Activated CD4-positive, alpha-beta memory T cell treated with anti-CD3 and anti-CD28 coated beads, Interleukin-2, amount 10 ng/mL, durations not matched to agents 7 days and 5 days (primary cell): ENCODE measurements at places on chromosomes 1 and 21. TPM values are rescaled to one million over a fixed set of nuclear protein-coding genes. Genes with fewer than 3 reads are reported as not detected.

DNA sequence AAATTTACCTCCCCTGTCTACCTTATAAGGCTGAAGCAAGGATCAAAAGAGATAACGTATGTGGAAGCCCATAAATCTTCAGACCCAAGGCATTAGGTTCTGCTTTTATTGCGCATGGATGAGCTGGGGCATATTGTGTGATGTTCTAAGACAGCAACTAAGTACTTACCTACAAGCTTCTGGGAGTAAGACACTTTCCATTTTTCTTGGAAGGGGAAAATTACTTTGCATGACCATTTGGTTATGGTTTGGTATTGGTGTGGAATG is 21.1 kb downstream of the LMOD1 start:
- DNase-seq, result no peak
- H3K27me3 ChIP-seq, result peaks cover 18% of the 10 kb centered on the region
- no peaks in the 10 kb centered on the region for H3K36me3 ChIP-seq
- H3K4me3 ChIP-seq, result no peak overlapping the region
- H3K4me1 ChIP-seq, result no peaks in the 10 kb centered on the region

GRCh38 chr21:45592208-45592619 is 50.0 kb upstream of the SLC19A1 start:
- H3K4me1 ChIP-seq, result peaks cover 17% of the 10 kb centered on the region
- no peak overlapping the region for H3K27ac ChIP-seq
- H3K4me3 ChIP-seq, result no peak overlapping the region
- H3K27me3 ChIP-seq, result peaks cover 19% of the 10 kb centered on the region

The KRTAP12-2 gene
- not detected for total RNA-seq

DNA sequence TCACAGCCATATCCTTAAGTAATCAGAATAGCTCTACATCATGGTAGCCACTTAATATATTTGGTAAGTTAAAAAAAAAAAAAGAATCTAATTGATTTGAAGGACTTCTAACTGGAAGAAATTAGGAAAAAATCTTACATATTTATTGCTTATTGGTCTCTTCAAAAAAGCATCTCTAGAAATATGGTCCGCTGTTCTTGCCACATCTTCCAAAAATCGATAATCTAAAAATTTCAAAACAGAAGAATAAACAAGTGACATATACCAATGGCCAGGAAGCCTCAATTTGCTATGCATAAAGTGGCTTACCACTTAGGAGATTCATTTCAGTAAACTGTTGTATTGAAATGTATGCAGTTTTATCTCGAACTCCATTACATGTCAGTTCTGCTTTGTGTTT is 2.3 kb downstream of the ZNHIT6 start:
- no peaks in the 10 kb centered on the region for H3K27me3 ChIP-seq
- no peak overlapping the region for H3K27ac ChIP-seq
- H3K36me3 ChIP-seq, result peaks cover 43% of the 10 kb centered on the region
- no peak overlapping the region for H3K4me3 ChIP-seq
- no peak for DNase-seq

DNA sequence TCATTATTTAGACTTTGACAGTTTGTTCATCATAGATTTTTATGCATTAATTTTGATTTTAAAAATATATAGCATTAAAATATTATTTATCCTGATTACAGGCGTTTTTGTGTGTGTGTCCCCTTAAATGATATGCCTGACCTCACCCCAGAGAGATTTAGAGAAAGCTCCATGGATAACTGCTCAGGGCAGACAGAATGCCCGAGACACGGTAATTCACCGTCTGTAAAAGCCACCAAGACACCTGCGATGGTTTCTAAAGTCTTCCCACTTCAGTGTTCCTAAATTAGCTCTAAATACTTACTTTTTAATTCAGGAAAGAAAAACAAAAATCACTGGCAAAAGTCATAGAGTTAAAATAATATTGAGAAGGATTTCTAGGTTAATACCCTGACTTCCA is 350.6 kb upstream of the RUNX1 start:
- H3K4me1 ChIP-seq, result peaks cover 14% of the 10 kb centered on the region
- no peaks in the 10 kb centered on the region for H3K36me3 ChIP-seq
- no peak for DNase-seq
- H3K27ac ChIP-seq, result no peak overlapping the region
- H3K4me3 ChIP-seq, result no peak overlapping the region

DNA sequence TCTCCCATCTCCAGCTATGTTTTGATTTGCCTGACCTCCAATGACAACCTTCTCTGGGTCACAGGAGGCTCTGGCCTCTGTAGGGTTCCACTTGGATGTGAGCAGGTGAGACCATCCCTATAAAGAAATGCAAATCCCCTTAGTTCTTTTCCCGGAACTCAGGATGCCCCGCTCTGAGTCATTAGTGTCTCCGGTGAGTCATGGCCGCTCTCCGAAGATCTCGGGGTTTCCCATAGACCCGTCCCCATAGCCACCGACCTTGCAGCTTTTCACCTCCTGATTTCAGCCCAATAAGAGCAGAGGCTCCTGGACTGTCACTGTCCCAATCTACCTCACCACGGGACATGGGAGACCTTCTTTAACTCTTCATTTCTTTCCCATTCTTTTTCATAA is 98.2 kb downstream of the PGBD5 start:
- H3K36me3 ChIP-seq, result no peaks in the 10 kb centered on the region
- H3K27ac ChIP-seq, result no peak overlapping the region
- DNase-seq, result peak; percentile 56
- H3K4me3 ChIP-seq, result no peak overlapping the region
- H3K27me3 ChIP-seq, result no peaks in the 10 kb centered on the region
- peaks cover 13% of the 10 kb centered on the region for H3K4me1 ChIP-seq

DNA sequence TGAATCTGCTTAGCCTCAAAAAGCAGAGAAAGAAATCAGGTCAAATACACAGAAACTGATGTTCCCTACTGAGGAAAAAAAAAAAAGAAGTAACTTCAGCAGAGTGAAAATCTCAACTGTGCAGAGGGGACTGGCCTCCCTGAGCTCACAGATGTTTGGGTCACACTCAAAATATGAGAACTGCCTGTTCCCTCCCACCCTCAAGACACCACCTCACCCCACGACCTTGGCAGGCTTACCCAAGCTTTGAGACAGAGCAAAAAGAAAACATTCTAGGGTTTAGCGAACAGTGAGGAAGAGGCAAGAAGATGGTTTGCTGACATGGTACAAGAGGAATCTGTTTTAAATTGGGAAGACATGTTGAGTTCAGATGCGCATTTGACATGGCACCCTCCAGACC is 48.8 kb downstream of the NID1 start:
- no peak overlapping the region for H3K27ac ChIP-seq
- DNase-seq, result no peak
- no peaks in the 10 kb centered on the region for H3K4me1 ChIP-seq
- no peak overlapping the region for H3K4me3 ChIP-seq

The C1orf87 gene
- total RNA-seq, result not detected

- peaks cover 10% of the 10 kb centered on the region for H3K4me1 ChIP-seq
- H3K27me3 ChIP-seq, result no peaks in the 10 kb centered on the region
- DNase-seq, result no peak
- no peak overlapping the region for H3K27ac ChIP-seq
- peaks cover 6% of the 10 kb centered on the region for H3K36me3 ChIP-seq
- no peak overlapping the region for H3K4me3 ChIP-seq
Observed at GRCh38 chr1:228148196-228148861, 1.4 kb upstream of the GJC2 start.

- no peaks in the 10 kb centered on the region for H3K36me3 ChIP-seq
- no peaks in the 10 kb centered on the region for H3K4me1 ChIP-seq
- DNase-seq, result no peak
- no peak overlapping the region for H3K4me3 ChIP-seq
- no peak overlapping the region for H3K27ac ChIP-seq
Observed at GRCh38 chr1:245516284-245516759, 361.5 kb downstream of the KIF26B start.

- DNase-seq, result no peak
- H3K4me1 ChIP-seq, result no peaks in the 10 kb centered on the region
- no peaks in the 10 kb centered on the region for H3K36me3 ChIP-seq
- no peak overlapping the region for H3K27ac ChIP-seq
Observed at GRCh38 chr1:165452336-165453130, 7.6 kb upstream of the RXRG start.

The FAM131C gene
- 5.6 TPM for total RNA-seq

- no peak for DNase-seq
- peaks cover 32% of the 10 kb centered on the region for H3K27me3 ChIP-seq
- no peak overlapping the region for H3K27ac ChIP-seq
Observed at GRCh38 chr21:46667741-46668380, 32.4 kb downstream of the PRMT2 start.

GRCh38 chr1:2526824-2527555 is 594 bp upstream of the PANK4 start:
- DNase-seq, result peak; percentile 63
- peak overlapping the region; percentile 34 for H3K4me3 ChIP-seq
- H3K36me3 ChIP-seq, result peaks cover 26% of the 10 kb centered on the region
- H3K4me1 ChIP-seq, result peaks cover 51% of the 10 kb centered on the region
- H3K27me3 ChIP-seq, result peaks cover 25% of the 10 kb centered on the region

- DNase-seq, result no peak
- peaks cover 20% of the 10 kb centered on the region for H3K4me1 ChIP-seq
- H3K27ac ChIP-seq, result no peak overlapping the region
- H3K36me3 ChIP-seq, result peaks cover 77% of the 10 kb centered on the region
- H3K4me3 ChIP-seq, result no peak overlapping the region
Observed at GRCh38 chr1:176157995-176158394, 49.1 kb downstream of the COP1 start.

DNA sequence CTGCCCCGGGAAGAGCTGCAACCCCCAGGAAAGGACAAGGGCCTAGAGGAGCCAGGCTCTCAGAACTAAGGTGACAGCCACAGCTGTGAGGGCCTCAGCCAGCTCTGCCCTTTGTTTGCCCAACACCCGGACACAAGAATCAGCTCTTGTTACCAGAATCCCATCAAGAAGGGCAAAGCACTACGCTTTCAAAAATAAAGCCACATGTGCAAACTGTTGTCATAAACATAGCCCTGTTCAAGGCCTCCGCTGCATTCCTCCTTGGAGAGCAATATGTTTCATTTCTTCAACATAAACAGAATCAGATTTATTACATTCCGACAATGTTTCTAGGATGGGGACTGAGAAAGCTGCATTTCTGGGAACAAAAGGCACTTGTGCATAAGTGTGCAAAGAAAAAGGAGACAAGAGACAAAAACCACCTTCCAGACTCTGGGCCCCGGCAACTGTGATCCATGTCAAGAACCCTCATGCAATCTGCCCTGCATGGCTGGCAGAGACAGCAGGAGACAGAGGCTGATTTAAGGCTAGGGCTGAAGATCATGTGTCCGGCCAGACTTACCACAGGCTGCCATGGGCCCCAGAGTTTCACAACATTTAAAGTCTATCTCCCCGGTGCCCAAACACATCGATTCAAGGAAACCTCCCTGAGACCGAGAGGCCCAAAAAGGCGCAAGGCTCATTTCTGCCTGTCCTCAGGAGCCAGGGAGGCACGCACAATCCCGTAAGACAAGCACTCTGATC is 71.0 kb downstream of the SSBP3 start:
- H3K27me3 ChIP-seq, result no peaks in the 10 kb centered on the region
- no peak for DNase-seq
- H3K36me3 ChIP-seq, result no peaks in the 10 kb centered on the region
- H3K4me3 ChIP-seq, result no peak overlapping the region
- H3K4me1 ChIP-seq, result peaks cover 8% of the 10 kb centered on the region

- H3K27ac ChIP-seq, result no peak overlapping the region
- no peaks in the 10 kb centered on the region for H3K36me3 ChIP-seq
- no peak overlapping the region for H3K4me3 ChIP-seq
- no peaks in the 10 kb centered on the region for H3K27me3 ChIP-seq
- H3K4me1 ChIP-seq, result no peaks in the 10 kb centered on the region
- no peak for DNase-seq
Observed at GRCh38 chr1:234781241-234782065, 171.5 kb upstream of the IRF2BP2 start.

- no peaks in the 10 kb centered on the region for H3K36me3 ChIP-seq
- H3K27me3 ChIP-seq, result no peaks in the 10 kb centered on the region
- H3K4me1 ChIP-seq, result peaks cover 18% of the 10 kb centered on the region
Observed at GRCh38 chr1:156586323-156586722, 5.3 kb upstream of the NAXE start.

DNA sequence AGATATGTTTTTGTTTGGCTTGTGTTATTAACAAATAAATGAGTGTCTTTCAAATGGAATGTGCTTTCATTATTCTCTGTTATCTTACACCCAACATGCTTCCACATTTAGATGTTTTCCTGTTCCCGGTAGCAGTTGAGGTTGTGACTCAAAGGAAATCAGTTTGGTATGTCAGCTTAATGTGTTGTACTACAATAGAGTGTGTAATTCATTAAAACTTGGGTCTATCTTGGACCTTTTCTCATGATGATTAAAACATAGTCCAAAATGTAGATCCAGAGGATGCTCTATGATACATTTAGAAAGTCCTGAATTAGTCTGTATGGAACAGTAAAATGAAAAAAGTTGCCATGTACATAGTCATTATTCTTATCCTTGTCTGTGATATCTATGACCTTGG is 26.7 kb downstream of the RTCA start:
- no peak overlapping the region for H3K27ac ChIP-seq
- H3K4me1 ChIP-seq, result peaks cover 7% of the 10 kb centered on the region
- peaks cover 47% of the 10 kb centered on the region for H3K36me3 ChIP-seq

- no peak overlapping the region for H3K27ac ChIP-seq
- H3K27me3 ChIP-seq, result no peaks in the 10 kb centered on the region
- H3K4me1 ChIP-seq, result peaks cover 21% of the 10 kb centered on the region
- H3K36me3 ChIP-seq, result peaks cover 6% of the 10 kb centered on the region
- H3K4me3 ChIP-seq, result no peak overlapping the region
- DNase-seq, result no peak
Observed at GRCh38 chr1:6823793-6824192, 38.5 kb downstream of the CAMTA1 start.

The CXADR gene
- total RNA-seq, result 0.55 TPM

The S100A11 gene
- 504 TPM for total RNA-seq

The BEST4 gene
- total RNA-seq, result 1.0 TPM
